Femur (tissue), 1 donor: ENCODE measurements at places on chromosomes 12 and 14.
A peak's percentile ranks its signal among the peaks of the same experiment; 100 is the strongest.

- DNase-seq: no peak
Observed at GRCh38 chr12:114976959-114977358, 293.0 kb upstream of the TBX3 start.

DNA sequence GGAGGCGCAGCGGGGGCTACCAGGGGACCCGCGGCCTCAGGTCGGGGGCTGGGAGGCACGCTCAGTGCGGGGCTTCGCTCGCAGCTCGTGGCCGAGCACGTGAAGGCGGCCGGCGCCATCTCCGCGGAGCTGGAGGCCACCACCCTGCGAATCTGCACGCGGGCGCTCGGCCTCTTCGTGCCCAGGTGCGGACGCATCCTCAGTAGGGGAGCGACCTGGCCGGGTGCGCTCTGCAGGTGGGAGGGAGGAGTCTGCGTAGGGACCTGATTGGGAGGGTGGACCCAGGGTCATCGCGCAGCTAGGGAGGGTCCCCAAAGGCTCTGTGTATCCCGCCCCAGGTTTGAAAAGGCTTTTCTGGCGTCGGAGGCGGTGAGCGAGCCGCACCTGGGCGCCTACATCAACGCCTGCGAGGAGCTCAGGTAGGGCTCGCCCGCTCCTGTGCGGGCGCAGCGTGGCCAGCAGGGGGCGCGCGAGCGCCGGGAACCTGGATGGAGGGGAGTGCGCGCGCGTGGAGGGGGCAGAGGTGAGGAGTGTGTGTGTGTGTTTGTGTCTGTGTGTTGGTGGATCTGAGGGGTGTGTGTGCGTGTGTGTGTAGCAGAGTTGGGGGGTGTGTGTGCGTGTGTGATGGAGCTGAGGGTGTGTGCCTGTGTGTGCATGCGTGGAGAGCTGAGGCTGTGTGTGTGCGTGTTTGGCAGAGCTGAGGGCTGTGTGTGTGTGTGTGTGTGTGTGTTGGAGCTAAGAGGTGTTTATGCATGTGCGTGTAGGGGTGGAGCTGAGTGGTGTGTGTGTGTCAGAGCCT is 10.3 kb downstream of the EXOC3L4 start:
- peak; percentile 69 for DNase-seq

DNA sequence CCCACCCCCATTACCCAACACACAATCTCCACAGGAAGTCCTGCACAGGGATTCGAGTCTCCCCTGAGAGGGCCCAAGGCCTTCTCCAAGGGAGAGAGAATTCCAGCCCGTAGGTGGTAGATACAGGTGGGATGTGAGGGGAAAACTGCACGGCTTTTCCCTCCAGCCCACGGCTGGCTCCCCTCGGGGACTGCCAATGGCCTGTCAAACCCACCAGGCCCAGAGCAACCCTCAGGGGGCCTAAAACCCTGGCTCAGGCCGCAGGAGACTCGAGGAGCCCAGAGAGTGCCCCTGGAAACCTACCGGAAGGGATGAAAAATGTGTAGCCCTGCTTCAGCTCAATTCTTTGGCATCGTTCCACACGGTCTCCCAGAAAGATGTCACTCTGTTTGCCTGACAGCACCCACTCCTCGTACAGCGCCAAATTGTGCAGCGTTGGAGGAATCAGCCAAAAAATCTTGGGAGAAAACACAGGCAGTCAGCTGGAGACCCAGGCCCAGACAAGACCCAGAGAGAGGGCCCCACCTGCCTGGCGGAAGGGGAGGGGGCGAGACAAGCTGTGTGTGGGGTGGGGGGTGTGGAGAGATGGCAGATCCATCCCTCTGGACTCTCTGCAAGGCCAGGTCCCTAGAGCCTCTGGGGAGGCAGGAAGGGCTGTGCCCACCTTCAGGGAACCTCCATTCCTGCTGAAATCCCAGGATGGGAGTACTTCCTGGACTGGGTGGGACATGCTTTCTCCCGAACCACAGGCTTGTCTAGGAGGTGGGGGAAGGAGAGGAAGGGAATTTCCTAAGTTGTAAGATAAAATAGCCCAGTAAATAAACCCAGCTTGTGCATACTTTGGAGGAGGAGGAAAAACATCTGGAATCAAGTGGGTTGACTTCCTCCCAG is 48.1 kb downstream of the KDM2B start:
- DNase-seq: no peak

- DNase-seq: no peak
Observed at GRCh38 chr12:49894751-49895148, 8.9 kb downstream of the FAIM2 start.

DNA sequence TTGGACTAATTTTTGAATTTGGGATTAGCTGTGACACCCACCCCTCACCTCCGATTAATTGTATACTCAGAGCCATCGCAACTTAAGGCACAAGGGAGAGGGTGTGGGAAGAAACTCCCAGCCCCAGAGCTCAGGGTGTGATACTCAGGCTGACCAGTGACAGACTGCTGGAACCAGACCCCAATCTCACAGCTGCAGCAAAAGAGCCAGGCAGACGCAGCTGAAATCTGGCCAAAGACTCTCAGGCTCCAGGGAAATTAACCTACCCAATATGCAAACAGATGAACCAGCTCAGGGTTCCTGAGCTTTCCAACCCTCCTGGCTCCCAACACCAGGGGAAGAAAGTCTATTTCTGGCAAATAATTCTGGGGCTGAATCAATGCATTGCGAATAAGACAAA is 30.5 kb downstream of the ANAPC7 start:
- peak; percentile 71 for DNase-seq

GRCh38 chr12:80513211-80513610 is 69.2 kb downstream of the PTPRQ start:
- DNase-seq: no peak

DNA sequence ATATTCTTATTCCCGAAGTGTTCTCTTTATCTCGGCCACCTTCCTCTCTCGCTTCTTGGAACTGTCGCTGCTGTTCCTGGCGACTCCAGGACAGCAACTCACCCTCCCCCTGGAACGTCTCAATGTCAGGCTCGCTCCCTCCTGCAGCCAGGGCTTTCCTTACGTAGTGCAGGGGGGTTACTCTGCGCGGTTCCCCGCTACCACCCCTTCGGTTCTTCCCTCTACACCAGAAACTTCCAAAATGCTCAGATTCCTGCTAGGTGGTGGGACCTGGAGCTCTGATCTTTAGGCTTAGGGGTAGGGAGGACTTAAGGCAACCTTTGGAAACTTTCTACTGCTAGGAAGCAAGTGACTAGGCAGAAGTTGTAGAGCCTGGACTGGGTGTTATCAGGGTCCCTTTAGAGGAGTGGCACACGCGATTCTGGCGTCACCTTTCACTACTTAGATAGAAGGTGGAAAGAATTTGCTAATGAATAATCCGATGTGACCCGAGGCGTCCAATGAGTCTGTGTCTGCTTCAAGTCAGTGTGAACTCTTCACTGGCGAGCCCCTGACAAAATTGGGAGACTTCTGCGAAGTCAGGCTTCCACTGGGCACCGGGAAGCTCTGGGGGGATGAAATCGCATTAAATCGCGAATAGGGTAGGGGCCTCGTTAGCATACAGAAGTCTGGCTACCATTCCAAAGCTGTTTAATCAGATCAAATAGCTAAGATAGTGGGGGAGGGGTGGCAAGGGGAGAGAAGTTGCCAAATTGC is 900 bp upstream of the DPF3 start:
- no peak for DNase-seq

- no peak for DNase-seq
Observed at GRCh38 chr12:75460204-75460603, 20.4 kb upstream of the GLIPR1 start.

DNA sequence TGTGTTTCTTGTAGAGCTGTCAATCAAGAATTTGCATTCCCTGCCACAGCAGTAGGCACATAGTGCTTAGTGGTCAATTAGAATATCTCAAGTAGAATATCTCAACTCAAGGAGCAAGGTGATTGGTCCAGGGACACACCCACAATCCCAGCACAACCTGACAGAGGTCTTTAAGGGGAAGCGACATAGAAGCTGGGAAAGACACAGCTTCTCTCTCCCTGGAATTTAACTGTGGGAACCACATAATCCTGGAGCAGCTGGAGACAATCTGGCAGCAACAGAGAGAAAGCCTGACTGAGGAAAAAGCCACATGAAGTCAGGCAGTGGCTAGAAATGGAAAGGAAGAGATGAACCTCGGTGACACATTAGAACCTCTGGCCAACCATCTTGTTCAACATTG is 85.7 kb upstream of the LMO3 start:
- no peak for DNase-seq

DNA sequence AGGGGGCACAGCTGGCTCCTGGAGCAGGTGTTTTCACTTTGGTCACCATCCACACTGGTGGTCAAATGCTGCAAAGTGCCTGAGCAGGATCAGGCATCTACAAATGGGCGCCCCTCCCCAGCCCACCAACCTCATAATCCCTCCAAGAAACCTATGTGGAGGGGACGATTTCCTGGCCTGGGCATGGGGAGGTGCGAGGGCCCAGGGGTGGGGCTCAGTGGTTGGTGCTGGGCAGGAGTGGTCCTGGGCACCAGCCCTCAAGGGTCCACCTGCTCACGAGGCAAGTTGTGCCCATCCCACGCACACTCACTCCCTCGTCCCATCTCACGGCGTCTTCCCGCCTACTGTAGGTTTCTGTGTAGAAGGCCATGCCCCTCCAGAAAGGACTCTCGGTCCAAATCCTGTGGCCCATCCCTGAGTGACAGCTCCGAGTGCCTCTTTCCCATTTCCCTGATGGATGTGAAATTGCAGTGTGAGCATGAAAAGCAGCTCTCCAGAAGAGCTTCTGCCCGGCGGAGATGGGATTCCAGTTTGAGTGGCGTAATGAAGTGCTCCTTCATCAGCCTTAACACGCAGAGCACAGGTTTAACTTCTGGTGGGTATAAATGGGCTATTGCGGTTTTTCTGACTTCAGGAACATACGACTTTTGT is 36.9 kb downstream of the SLC15A4 start:
- DNase-seq: no peak

GRCh38 chr14:101970830-101971400 is 6.5 kb downstream of the DYNC1H1 start:
- DNase-seq: no peak

DNA sequence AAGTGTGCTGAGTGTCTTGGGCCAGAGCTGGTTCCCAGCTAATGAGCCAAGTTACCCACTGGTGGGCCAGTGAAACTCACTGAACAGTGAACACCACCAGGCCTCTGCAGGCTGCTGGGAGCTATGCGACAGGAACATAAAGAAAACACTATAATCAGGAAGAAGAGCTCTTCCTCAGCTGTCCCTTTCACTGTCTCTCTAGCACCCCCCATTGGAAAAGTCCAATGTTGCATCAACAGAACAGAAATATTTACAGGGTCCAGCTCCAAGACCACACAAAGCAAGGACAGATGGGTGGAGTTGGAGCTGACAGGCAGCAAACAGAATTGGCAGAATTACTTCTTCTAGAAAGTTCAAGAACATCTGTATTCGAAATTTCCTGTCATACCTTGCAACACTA is 903.6 kb upstream of the TMEM132C start:
- no peak for DNase-seq

- no peak for DNase-seq
Observed at GRCh38 chr12:94285943-94286582, 137.7 kb downstream of the PLXNC1 start.

GRCh38 chr14:24605435-24606190 is 3.9 kb downstream of the GZMH start:
- DNase-seq: no peak

DNA sequence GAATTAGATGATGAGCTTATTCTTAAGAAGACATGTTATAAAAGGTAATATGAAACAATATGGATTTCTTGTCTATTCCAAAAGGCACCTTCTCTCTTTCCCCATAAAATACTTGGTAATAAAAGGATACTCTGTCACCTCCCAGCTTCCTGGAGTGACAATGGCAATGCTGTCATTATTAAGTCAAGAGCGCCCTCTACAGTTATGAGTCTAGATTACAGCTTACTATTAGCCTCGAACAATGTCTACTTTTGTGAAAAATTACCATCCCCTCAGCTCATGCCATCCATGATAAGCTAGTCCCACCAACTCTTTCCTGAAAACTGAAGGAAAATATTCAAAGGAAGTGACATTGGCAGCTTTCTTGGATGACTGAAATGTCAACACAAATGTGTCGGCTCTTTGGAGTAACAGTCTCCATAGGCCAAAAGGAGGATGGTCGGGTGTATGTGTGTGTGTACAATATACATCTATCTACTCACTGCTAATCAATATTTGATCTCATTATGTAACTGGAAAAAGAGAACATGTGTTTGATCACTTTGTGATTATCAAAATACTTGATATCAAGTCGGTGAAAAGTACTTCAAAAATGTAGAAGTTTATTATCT is 48.7 kb upstream of the CDKN3 start:
- no peak for DNase-seq

- DNase-seq: no peak
Observed at GRCh38 chr12:109621901-109622364, 48.3 kb downstream of the MVK start.

DNA sequence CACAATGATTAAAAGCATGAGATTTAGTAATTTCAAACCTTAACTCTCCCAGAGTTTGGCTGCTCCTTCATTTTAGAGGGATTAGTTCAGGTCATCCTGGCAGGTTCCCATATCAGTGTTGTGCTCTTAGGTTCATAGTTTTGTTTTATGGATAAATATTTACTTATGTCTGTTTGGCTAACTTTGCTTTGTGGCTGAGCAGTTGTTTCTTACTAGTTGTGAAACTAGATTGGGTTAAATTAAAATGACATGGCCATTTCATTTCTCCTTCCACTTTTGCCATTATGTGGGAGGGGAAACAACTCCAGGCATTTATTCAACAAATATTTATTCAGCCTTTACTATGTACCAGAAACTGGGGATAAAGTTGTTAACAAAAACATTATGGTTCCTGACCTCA is 158.8 kb downstream of the TMTC3 start:
- no peak for DNase-seq

- DNase-seq: no peak
Observed at GRCh38 chr12:118290130-118290529, 82.6 kb downstream of the TAOK3 start.

DNA sequence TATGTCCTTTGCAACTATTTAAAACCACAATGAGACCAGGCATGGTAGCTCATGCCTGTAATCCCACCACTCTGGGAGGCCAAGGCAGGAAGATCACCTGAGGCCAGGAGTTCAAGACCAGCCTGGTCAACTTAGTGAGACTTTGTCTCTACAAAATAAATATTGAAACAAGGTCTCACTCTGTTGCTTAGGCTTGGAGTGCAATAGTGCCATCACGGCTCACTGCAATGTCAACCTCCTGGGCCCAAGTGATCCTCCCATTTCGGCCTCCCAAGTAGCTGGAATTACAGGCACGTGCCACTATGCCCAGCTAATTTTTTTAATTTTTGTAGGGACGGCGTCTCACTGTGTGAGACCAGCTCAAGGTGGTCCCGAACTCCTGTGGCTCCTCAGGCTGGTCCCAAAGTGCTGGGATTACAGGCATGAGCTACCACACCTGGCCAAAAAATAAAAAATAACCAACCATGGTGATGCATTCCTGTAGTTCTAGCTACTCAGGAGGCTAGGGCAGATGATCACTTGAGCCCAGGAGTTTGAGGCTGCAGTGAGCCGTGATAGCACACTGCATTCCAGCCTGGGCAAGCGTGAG is 955 bp upstream of the FITM1 start:
- no peak for DNase-seq

- no peak for DNase-seq
Observed at GRCh38 chr12:121582583-121583333, 1.9 kb upstream of the KDM2B start.

GRCh38 chr14:56386024-56386423 is 193.6 kb upstream of the TMEM260 start:
- no peak for DNase-seq

GRCh38 chr12:74537126-74537706 is 419 bp upstream of the ATXN7L3B start:
- DNase-seq: no peak
